Vein endothelial cell (primary cell): ENCODE measurements at places on chromosomes 7 and 10. TPM values are rescaled to one million over a fixed set of nuclear protein-coding genes. Genes with fewer than 3 reads are reported as not detected.

TRIM8 gene
- total RNA-seq, result 107 and 144 TPM in 2 replicates

CPN1 gene
- not detected in 2 replicates for total RNA-seq

ZPBP gene
- not detected in 2 replicates for total RNA-seq

SLC13A1 gene
- not detected in 2 replicates for total RNA-seq

ATRNL1 gene
- under 0.01 and 0.10 TPM in 2 replicates for total RNA-seq

PPIF gene
- total RNA-seq, result 29.1 and 33.2 TPM in 2 replicates

MYO3A gene
- not detected in 2 replicates for total RNA-seq

MMP21 gene
- total RNA-seq, result 0.10 and 0.33 TPM in 2 replicates

CYP2C8 gene
- total RNA-seq, result 0.33 TPM in 1 of 2 replicates, not detected in the other

PCLO gene
- 3.8 and 3.9 TPM in 2 replicates for total RNA-seq

HOXA11 gene
- total RNA-seq, result 1.1 and 2.9 TPM in 2 replicates

RTKN2 gene
- total RNA-seq, result 0.33 and 1.1 TPM in 2 replicates

CARD11 gene
- total RNA-seq, result 3.5 and 20.3 TPM in 2 replicates

SPDYE2B gene
- total RNA-seq, result not detected in 2 replicates

FAM25C gene
- total RNA-seq, result not detected in 2 replicates

MLXIPL gene
- not detected in 2 replicates for total RNA-seq

DIP2C gene
- total RNA-seq, result 7.8 and 8.3 TPM in 2 replicates

MCM10 gene
- 5.6 and 18.0 TPM in 2 replicates for total RNA-seq

NUTM2E gene
- 0.38 TPM in 1 of 2 replicates, not detected in the other for total RNA-seq

SLC26A3 gene
- not detected in 2 replicates for total RNA-seq

PLAC9 gene
- 2.3 and 2.5 TPM in 2 replicates for total RNA-seq

CCDC172 gene
- not detected in 2 replicates for total RNA-seq

SRPK2 gene
- total RNA-seq, result 59.5 and 76.4 TPM in 2 replicates

SLC29A3 gene
- total RNA-seq, result 3.3 and 3.4 TPM in 2 replicates

HIPK2 gene
- total RNA-seq, result 25.2 and 26.5 TPM in 2 replicates

TRIM73 gene
- 0.98 and 1.2 TPM in 2 replicates for total RNA-seq

AGR3 gene
- total RNA-seq, result not detected in 2 replicates

CDK14 gene
- 8.5 and 13.6 TPM in 2 replicates for total RNA-seq

MALRD1 gene
- not detected in 2 replicates for total RNA-seq

ERVW-1 gene
- not detected in 2 replicates for total RNA-seq

TMEM139 gene
- not detected in 2 replicates for total RNA-seq

ABLIM1 gene
- 198 and 282 TPM in 2 replicates for total RNA-seq

TUBAL3 gene
- total RNA-seq, result 1.1 and 1.3 TPM in 2 replicates

PAX4 gene
- total RNA-seq, result not detected in 2 replicates

SLC26A5 gene
- total RNA-seq, result 0.33 and 0.38 TPM in 2 replicates
